ENCODE measurements at places on chromosomes 6 and 20.
A peak's percentile ranks its signal among the peaks of the same experiment; 100 is the strongest.

- H3K27me3 ChIP-seq = no peaks in the 10 kb centered on the region
Observed at GRCh38 chr6:88884361-88884760, 79.1 kb downstream of the RNGTT start.

DNA sequence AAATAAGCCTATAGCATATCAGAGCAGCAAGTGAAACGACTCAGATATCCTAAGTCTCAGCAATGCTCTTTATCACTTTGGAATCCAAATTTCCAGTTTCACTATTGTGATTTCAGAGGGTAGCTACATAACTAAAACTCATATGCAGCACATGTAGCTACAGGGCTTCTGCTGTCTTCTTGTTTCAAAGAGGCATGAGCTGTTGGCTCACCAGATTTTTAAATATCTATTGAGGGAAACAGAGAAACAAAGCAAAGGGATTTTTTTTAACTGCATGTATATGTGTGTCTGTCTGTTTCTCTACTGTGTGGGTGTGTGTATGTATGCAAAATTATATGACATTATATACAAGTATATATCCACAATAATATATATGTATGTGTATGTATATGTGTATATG lies 258.4 kb downstream of the HDGFL1 start:
- DNase-seq = no peak
- no peak overlapping the region for H3K27ac ChIP-seq
- no peaks in the 10 kb centered on the region for H3K4me1 ChIP-seq
- H3K27me3 ChIP-seq = no peaks in the 10 kb centered on the region
- no peaks in the 10 kb centered on the region for H3K36me3 ChIP-seq
- no peak overlapping the region for H3K4me3 ChIP-seq

DNA sequence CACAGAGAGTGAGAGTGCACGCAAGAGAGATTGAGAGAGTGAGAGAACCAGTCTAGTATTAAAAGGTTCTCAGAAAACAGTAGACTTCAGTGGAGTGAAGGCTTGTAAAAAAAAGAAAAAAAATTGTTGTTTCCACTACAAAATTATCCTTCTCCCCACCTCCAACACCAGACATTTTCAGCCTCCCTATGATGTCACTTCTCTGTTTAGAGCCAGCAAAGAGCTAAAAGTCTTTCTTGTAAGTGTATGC lies 77.8 kb downstream of the BACH2 start:
- no peak for DNase-seq
- H3K27me3 ChIP-seq = no peaks in the 10 kb centered on the region
- H3K4me1 ChIP-seq = peaks cover 5% of the 10 kb centered on the region
- no peak overlapping the region for H3K27ac ChIP-seq

DNA sequence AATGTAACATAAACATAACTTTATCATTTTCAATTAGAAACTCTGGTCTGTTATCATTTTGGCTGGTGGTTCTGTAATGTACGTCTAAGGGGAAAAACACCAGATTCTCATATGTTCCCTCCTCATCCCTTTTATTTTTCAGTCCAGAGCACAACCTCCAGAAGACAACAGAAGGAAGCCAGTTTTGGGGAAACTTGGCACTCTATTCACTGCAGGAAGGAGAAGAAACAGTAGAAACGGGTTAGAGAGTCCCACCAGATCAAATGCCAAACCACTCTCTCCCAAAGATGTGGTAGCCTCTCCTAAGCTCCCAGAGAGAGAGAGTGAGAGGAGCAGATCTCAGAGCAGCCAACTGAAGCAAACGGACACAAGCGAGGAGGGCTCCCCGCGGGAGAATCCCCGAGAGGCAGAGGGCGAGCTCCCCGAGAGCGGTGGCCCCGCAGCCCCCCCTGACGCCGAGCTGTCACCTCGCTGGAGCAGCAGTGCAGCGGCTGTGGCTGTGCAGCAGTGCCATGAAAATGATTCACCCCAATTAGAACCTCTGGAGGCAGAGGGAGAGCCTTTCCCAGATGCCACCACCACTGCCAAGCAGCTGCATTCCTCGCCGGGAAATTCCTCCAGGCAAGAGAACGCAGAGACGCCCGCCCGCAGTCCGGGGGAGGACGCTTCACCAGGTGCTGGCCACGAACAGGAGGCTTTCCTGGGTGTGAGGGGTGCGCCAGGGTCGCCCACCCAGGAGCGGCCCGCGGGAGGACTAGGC lies 117.8 kb downstream of the RTN4IP1 start:
- peaks cover 27% of the 10 kb centered on the region for H3K27me3 ChIP-seq
- H3K27ac ChIP-seq = peak overlapping the region; percentile 84
- H3K4me3 ChIP-seq = peak overlapping the region; percentile 91
- peaks cover 5% of the 10 kb centered on the region for H3K36me3 ChIP-seq
- peaks cover 51% of the 10 kb centered on the region for H3K4me1 ChIP-seq
